ENCODE measurements at places on chromosomes 2 and 18.

DNA sequence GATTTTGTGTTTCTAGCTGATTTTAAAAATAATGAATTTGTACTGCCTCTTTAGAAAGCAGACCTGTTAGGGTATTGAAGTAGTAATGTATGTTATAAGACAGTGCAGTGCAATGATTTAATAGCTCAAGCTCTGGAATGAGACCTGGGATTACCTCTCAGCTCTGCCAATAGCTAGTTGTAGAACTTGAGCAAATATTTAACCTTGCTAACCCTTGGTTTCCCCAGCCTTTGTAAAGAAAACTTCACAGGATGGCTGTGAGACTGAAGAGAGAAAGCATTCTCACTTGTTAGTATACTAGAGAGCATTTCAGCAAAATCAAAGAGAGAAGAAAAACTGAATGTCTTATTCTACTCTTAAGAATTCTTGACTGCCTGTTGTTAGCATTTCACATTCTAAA, 293.9 kb downstream of the KIAA1328 start:
- no peak for DNase-seq

DNA sequence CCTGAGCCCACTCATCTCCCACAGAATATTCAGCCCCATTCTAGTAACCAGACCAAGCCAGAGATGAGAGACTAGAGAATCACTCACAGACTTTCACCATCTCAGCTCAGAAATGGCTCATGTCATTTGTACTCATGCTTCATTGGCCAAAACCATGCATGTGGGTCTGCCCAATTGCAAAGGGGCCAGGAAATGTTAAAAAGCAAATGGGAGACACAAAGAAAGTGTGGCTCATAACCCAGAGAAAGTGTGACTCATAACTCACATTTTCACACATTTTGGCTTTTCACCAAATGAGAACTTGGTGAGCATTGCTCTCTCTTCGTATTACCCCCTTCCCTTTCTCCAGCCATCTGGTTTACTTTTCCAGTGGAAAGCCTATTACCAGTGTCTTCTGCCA, 66.2 kb downstream of the MDH1 start:
- no peak for DNase-seq

- DNase-seq = no peak
These were observed 155.4 kb downstream of the THSD7B start for GRCh38 chr2:136920652-136921333.

GRCh38 chr2:79776461-79776860, 263.6 kb downstream of the CTNNA2 start:
- no peak for DNase-seq

- no peak for DNase-seq
These were observed 50.9 kb downstream of the NCAPH start for GRCh38 chr2:96386470-96386869.

GRCh38 chr2:188797371-188797770, 176.8 kb upstream of the COL3A1 start:
- no peak for DNase-seq

Data from stimulated activated CD8-positive, alpha-beta memory T cell treated with anti-CD3 and anti-CD28 coated beads, Interleukin-4, amount 100 ng/mL, for 1 hour (primary cell).